GM04504 (cell line): ENCODE measurements at places on chromosomes 1 and 21.
A peak's percentile ranks its signal among the peaks of the same experiment; 100 is the strongest.

DNA sequence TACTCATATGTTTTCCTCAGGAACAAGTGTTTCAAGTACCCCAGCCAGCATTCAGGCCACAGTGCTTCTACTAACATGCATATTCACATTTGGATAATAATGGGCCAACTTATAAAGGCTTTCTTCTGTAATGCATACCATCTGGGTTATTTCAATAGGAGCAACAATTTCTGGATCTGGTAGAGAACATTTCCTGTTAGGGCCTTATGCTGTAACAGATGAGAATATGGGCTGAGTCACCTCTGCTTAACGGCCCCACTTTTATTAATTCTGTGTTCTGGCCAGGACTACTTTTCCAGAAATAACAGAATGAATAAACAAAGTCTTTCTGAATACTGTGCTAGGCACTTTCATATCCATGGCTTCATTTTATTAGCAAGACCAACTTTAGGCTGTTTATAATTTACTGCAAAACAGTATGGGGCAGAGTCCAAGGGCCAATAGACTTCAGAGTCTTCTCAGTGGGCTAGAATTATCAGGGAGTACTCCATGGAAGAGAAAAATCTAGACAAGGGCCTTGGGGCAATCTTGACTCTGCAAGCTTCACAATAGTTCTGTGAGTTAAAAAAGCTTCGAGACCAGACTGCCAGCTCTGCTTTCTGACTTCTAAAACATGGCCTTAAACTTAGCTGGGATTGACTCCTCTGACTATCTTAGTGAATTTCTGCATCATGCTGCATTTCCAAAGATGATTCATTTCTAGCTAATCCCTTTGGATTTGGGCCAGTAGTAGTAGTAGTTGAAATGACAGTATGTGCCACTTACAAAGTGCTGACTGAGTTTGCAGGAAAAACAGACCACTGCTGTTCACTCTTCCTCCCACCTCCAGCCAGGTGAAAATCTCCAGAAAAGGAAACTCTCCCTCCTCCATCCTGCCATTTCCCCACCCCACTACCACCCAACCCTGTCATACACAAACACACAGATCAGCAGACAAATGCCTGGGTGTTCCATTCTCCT is 8.2 kb upstream of the SSX2IP start:
- peak; percentile 84 for DNase-seq

DNA sequence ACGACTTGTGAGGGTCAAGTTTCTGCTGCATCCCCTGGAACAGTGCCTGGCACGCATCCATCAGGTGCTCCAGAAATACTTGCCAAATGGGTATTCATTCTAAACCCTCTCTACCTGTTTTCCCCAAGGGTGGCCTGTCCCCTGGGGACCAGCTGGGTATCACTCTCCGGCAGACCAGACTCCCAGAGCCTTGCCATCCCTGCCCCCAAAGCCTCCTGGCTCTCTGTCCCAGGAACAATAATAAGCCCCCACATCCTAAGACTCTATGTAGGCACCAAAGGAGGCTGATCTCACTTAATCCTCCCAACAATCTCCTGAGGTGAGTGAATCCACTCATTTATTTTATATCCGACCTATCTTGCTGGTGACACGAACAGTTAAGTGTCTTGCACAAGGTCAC is 96.7 kb downstream of the MRPL37 start:
- DNase-seq, result no peak

- no peak for DNase-seq
Measured at GRCh38 chr1:118812555-118812954, 175.6 kb downstream of the TBX15 start.

DNA sequence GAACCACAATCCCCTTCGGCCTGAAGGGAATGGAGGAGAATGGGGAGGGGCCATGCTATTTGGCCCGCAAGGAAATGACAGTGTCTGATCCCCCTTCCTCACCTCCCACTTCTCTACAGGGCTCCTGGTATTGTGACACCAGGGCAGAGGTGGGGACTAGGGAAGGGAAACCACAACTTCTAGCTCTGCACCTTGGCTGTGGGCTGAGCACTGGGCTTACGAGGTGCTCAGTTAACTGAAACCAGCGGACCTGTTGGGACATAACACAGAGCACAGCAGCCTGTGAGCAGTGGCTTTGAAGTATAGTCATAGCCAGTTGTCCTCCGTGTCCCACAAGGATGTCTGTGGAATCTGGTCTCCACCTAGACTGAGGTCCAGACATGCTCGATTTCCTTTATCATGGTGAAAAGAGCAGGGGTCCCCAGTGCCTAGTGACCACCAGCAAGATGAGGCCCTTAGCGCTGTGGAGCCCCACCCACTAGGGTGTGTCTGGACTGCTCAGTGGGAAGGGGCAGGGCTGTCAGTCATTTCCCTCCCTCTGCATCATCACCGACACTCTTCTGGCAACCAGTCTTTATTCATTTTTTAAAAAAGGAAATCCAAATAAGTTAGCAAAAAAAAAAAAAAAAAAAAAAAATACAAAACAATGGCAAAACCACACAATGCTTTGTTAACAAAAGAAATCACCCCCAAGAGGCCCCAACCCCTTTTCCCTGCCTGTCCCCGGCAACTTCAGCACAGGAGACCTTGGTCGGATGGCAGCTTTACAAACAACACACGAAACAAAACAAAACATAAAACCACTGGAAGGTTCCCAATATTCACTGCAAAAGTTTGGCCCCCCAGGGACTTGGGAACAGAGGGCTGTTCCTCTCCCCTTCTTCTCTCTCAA is 3.0 kb downstream of the MYOG start:
- DNase-seq, result no peak

- no peak for DNase-seq
Measured at GRCh38 chr1:174077749-174078490, 55.8 kb upstream of the RC3H1 start.

DNA sequence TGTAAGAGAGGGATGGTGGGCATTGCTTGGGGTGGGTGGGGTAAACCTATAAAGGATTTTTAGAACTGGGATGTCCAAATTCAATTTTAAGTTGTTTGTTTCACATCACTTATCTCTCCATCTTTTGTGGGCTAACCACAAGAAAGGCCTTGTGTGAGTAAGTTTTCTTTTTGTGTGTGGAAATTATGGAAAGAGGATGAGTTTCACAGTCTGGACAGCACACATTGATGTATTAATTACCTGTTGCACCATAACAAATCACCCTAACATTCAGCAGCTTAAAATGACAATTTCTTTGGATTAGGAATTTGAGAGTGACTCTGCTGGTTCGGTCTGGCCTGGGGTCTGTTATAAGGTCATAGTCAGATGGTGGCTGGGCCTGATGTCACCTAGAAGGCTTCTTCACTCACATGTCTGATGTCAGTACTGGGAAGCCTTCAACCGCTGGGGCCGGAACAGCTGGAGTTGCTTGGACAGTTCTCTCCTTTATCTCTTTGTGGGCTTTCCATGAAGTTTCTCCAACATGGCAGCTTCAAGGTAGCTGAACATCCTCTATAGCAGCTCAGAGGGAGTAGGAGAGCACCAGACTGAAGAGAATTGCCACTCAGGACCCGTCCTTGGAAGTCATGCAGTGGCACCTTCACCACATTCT is 2.0 kb upstream of the COL9A2 start:
- DNase-seq, result no peak

GRCh38 chr1:222006715-222007114 is 264.8 kb upstream of the DUSP10 start:
- DNase-seq, result no peak

DNA sequence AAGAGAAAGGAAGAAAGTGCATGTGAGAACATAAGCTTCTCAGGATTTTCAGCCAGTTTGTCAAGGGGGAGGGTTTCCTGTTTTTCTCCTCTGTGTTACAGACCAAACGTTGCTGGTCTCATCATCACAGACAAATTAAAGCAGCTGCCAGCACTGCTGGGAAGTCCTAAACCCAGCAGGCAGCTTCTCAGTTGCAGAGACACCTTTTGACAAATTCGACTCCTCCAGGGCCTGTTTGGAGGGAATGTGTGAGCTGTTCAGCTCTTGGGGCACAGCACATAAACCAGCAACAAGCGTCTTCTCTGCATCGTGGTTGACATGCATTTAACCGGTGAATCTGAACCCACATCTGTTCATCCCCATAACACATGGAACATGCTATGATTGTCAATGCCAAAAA is 454.6 kb upstream of the RUNX1 start:
- no peak for DNase-seq

- DNase-seq, result peak; percentile 98
Measured at GRCh38 chr21:41615613-41616012, 107.7 kb upstream of the TMPRSS2 start.

GRCh38 chr1:27713139-27713725 is 12.5 kb upstream of the FAM76A start:
- DNase-seq, result no peak
